ENCODE measurements at places on chromosomes 2 and 18. TPM values are rescaled to one million over a fixed set of nuclear protein-coding genes. Genes with fewer than 3 reads are reported as not detected.
A peak's percentile ranks its signal among the peaks of the same experiment; 100 is the strongest.

Gene PROC
- total RNA-seq, result 3.3 TPM

DNA sequence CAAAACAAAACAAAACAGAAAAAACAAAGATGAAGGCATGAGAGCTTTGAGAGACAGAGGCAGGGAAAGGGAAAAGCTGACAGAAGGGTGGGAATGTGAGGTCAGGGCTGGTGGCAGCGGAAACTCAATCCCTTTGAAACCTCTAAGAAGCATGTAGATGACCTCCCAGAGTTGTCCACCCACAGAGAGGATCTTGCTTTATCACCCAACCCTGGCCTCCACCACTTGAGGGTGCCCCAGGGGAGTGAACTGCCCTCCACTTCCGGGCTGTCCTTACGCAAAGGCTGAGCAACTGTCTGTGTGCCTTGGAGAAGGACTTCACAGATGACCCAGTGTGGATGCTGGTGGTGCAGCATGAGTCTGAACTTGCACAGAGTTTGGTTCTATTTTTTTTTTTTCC lies 26.7 kb downstream of the PDCL3 start:
- DNase-seq, result no peak

DNA sequence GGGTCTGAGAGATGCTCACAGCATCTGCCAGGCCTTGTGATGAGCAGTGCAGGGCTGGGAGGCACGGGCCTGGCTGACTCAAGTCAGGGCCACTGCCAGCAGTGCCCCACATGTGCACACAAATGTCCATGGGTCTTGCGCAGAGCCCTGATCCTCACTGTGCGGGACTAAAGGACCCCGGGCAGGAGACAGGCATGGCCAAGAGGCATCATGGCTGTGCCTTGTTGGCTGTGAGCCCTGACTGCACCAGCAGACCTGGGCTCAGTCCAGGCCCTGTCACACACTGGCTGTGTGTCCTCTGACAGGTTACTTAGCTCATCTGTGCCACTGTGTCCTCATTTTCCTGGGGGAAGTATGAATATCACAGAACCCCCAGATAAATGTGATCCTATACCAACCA lies 4.0 kb downstream of the KCNIP3 start:
- no peak for DNase-seq

- DNase-seq, result no peak
Measured at GRCh38 chr2:174014011-174014698, 49.0 kb upstream of the SP3 start.

Gene EMILIN2
- total RNA-seq, result 15.4 TPM

DNA sequence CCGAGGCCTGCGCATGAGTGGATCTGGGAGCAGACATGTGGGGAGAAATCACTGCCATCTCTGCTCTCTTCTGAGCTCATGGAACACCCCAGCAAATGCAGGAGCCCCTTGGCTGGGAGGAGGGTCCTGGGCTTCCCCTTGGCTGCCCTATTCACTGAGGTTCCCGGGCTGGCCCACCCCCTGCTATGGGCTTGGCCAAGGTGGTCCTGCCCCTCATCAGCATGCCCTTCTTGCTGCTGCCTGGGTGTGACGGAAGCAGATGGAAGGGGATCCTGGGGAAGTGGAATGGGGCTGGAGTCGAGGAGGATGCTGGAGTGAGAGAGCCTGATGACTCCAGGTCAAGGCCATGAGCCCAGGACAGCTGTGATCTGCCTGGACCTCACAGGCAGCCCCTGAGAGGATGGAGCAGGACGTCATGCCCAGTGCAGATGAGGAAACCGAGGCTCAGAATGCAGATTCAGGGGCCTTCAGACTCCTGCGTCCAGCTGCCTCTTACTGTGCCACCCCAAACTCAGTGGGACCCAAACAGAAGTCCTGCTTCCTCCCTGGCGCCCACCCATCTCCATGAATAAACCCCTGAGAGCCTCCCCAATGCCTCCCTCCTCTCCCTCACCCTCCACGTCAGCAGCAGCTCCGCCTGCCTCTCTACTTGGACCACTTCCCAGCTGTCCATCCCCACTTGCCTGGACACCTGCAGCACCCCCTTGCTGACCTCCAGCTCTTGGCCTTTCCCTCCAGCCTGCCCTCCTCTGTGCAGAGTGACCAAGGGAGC lies 4.0 kb downstream of the SNED1 start:
- DNase-seq, result peak; percentile 6

- DNase-seq, result no peak
Measured at GRCh38 chr2:88144914-88145497, 17.1 kb upstream of the FABP1 start.

Gene MC5R
- not detected for total RNA-seq

Gene CDK15
- total RNA-seq, result 3.1 TPM

- DNase-seq, result no peak
Measured at GRCh38 chr18:33611525-33612135, 33.6 kb downstream of the ASXL3 start.

- DNase-seq, result no peak
Measured at GRCh38 chr2:237429753-237430152, 15.8 kb upstream of the COL6A3 start.

Gene GPR45
- total RNA-seq, result not detected

DNA sequence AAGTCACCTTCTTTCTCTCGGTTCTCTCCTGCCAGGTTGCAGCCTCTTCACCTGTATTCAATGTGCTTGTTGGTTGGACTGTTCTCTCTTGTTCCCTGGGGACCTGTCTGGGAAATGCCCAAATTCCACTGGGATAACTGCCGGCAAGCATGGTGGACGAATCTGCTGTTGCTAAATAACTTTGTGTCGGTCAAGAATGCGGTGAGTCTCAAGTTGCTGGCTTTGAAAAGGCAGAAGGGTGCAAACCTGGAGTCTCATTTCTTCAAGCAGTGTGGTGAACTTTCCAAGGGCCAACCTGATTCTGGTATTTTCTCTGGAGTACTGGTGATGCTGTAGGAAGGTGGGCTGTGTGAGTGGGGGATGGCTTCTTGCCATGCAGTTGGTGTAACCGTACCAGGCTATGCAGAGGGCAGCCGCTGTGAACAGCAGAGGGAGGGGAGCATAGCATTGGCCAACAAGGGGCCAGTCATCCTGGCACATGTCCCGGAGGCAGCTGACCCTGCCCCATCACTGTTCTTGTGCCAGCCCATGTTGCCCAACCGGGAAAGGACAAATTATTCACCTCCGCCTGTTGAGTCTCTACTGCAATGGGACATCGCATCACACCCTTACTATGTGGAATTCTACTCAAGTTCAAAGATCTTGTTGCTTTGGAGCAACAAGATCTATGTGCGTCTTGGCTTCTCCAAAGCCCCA lies 88.1 kb upstream of the SEC11C start:
- no peak for DNase-seq

Gene C2orf78
- not detected for total RNA-seq

DNA sequence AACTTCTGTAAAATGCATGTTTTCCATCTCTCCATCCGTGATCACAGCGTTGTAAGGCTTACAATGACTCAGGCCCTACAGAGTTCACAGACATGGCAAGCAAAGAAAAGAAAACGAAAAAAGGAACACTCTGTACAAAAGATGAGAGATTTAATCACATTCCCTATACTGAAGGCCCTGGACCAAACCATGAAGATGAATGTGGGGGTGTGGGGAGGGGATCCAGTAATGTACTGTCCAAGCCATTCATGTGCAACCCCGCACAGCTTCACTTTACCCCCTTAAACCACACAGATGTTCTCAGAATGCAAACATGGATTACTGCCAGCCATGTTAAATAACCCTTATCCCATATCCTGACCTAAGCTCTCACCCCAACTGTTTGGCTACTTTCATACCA lies 391.1 kb downstream of the NCKAP5 start:
- DNase-seq, result no peak

Gene ZNF804A
- 4.1 TPM for total RNA-seq

- DNase-seq, result no peak
Measured at GRCh38 chr18:21129566-21130216, 18.1 kb upstream of the ROCK1 start.

DNA sequence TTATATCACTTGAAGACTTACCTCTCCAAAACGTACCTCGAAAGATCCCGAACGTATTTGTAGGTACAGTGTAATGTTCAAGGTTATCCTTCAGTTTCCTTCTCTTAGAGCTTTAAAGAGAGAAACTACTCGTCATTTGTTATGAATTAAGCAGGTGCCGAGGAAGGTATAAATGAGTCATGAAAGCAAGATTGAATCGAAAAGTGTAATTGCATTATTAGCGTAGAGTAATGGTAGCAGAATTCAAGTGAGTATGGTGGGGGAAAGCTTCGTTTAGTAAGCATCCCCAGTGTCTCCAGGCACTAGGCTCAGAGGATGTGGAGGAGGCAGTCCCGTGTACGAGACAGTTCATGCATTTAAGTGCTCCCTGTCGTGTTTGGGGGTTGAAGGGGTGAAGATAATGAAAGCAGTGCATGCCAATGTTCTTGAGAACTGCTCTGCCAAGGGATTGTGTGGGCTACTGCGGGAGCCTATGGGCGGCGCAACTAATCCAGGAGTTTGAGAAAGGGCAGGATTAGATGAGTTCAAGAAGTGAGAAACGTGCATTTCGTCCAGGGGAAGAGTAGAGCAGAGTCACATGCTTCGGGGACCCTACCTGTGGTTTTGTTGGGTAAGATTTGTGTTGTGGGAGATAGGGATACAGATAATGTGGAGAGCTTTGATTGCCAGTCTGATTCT lies 858 bp downstream of the POLR1B start:
- DNase-seq, result no peak

DNA sequence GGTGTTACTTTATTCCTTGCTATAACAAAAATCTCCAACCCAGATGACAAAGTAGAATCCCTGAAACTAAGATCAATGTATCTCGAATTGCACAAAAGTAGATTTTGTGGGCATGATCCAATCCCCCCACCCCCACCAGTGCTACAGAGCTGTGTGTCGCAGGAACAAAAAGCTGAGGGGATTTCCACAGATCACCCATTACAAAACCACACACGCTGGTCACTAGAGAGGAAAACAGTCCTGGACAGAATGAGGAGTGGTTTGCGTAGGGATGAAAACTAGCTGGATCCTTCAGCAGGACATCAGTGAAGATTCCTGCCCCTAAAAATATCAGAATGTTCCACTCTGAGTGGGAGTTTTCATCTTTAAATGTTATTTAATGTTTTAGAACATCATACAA lies 165.3 kb upstream of the STK17B start:
- no peak for DNase-seq

Gene AOX1
- 119 TPM for total RNA-seq

DNA sequence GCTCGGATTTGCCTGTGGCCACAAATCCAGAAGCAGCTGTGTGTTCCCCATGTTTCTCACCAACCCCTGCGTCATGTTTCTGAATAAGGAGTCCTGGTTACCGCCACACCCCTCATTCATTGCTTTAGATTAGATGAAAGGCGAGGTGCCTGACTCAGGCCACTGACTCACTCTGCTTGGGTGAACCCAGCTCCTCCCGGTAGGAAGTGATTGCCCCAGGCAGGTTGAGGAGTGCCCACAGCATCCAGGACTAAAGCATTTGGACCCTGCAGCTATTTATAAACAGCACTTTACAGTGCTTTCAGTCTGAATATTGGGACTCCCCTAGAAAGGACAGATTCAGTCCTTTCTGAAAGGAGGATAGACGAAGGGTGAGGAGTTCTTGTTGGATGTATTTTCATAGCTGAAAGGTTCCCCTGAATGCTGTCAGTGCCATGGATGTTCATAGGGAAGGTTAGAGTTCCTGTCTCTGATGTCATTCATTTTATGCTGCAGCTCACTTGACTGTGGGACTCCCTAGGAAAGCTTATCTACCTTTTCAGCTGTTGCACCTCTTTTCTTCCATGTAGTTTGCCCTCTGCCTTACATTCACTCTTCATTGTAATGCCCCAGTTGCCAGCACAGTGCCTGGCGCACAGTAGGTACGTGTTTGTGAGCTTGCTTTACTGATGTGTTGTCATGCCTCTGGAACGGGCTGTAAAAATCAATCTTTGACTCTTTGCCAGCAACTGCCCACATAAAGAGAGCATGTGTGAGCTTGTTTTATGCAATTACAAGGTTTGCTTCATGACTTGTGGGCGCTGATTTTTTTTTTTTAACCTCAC lies 14.9 kb downstream of the ITGA6 start:
- peak; percentile 82 for DNase-seq

DNA sequence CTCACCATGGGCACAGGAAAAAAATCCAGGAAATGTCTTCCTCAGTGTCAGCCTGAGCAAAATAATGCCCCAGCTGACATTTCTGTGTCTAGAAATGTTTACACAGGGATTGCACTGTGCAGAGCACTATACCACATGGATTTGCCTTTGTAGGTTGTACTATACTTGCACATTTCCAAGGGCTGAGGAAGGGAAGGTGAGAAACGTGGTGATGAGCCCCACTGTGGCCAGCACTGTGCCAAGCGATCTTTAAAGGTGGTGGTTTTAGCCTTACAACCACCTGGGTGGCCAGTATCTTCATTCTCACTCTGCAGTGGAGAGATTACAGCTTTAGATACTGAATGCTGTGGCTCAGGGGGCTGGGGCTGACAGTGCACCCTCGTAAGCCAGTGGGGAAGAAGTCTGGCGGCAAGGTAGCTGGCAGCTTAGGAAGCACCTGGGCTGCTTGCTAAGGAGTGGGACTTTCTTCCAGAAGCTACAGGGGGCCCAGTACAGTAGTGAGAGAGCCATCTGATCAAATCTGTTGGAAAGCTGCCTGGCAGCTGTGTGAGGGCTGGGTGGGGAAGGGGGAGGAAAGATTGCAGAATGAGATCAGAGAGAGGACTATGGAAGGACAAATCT lies 81.4 kb upstream of the MSH2 start:
- no peak for DNase-seq

DNA sequence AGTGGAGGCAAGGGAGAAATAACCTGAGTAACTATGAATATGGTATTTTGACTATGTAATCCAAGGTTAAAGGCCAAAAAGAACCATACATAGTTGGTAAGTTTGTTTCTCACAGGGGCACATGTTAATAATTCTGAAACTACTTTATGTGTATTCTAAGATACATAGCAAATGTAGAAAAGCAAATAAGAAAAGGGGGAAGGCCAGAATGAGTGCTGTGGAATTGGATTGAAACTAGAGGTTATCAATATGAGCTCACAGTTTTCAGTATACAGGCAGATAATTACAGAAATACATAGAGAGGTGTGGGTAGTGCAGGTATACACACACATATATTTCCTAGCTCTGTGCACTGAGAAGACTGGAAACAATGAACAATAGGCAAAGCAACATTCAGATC lies 13.7 kb downstream of the INO80C start:
- DNase-seq, result no peak

- no peak for DNase-seq
Measured at GRCh38 chr18:77164763-77165485, 32.3 kb upstream of the MBP start.

GRCh38 chr2:197705912-197706838 lies 1.0 kb downstream of the MARS2 start:
- peak; percentile 12 for DNase-seq

Gene NAT8
- total RNA-seq, result 2.4 TPM

Gene HAAO
- 20.9 TPM for total RNA-seq

Gene ATP6V1C2
- total RNA-seq, result 0.26 TPM

Gene HOXD4
- 1.0 TPM for total RNA-seq

Gene CIB4
- not detected for total RNA-seq

Data from mucosa of gallbladder (tissue), 1 donor.